ENCODE measurements at places on chromosomes 5 and 9. TPM values are rescaled to one million over a fixed set of nuclear protein-coding genes. Genes with fewer than 3 reads are reported as not detected.

- peak; percentile 68 for DNase-seq
These were observed 219.1 kb downstream of the ADAMTS6 start for GRCh38 chr5:65262649-65263059.

DNA sequence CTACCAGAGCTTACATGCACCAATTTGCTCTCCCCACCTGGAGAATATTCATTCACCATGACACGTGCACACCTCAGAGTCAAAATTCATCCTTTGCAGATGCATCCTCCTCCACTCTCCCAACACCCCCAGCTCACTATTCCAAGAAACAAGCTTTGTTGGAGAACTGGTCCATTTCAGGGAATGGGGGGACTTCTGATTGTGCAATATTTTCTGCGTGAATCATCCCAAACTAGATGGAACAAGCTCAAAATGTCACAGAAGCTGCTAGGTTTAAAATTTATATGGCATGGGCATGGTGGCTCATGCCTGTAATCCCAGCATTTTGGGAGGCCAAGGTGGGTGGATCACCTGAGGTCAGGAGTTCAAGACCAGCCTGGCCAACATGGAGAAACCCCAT lies 3.6 kb downstream of the GLDC start:
- no peak for DNase-seq

DNA sequence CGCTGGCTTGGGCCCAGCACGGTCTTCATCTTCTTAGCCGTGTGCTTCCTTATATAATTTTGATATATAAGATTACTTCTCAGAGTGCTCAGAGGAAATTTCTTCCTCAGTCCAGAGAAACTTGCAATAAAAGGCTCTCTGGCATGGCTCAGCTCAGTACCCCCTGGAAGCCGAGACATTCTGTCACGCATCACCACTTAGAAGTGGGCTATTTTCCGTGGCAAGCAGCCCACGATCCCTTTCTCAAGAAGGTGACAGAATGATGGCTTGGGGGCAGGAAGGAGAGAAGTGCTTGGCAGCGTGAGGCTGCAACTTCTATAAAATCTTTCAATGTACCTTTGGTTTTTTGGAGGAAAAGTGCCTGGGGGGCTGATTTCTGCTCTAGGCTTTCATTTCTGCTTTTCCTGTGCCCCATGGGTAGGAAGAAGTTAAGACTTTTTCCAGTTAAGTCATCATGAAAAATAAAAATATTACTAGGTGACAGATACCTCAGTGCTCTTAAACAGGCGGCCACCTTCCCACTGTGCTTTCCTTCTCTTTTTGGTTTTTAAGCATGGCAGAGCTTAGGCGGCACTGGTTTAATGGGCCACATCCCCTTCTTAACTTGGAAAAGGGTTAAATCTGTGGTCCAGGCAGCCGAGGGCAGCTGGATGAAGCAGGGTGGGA lies 104.6 kb downstream of the MVB12B start:
- DNase-seq: no peak

- DNase-seq: no peak
These were observed 232.6 kb downstream of the PRDM9 start for GRCh38 chr5:23740029-23740428.

- DNase-seq: no peak
These were observed 120.5 kb downstream of the NPR3 start for GRCh38 chr5:32831624-32832023.

DNA sequence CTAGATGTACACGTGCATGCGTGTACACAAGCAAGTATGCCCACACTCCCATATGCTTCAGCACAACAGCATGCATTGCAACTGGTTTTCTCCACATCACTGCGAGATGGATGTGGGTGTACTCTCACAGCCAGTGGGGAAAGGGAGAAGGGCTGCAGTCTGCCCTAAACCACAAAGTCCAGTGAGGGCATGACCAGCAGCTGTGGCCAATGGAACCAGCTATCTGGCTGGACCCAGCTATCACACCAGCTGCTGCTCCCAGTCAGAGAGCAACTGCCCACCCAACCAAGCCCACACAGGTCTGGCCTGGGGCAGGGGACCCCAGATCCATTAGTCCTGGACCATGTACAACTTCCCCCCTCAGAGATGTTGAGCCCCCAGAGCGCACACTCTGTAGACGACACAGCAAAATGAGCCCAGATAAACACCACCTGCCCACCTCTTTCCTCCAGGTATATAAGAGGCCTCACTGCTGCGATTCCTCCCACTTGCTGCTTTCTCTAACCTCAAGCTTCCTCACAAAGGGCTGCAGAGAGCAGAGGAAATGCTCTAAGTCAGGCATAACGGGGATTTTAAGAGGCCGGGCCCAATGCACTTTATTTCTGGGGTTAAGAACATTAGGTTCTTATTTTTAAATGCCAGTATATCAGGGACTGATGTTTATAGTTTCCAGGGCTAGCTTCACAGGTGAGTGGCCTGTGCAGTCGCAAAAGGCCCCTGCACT lies 39.0 kb downstream of the SHB start:
- no peak for DNase-seq

DNA sequence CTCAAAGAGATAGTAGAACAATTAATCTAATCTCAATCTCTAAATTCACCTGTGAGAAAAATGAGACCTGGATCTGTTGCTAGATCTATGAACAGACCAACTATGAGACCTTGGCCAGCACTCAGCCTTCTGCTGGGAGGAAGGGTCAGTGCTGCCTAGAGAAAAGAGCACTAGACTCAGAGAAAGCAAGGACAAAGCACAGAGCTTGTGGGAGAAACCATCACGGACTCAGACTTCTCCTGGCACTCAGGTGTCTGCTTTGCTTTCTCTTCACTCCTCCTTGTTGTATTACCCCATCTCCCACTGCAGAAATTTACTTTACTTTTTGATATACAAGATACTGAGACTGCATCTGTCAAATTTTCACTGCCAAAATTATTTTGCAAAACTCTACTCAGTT lies 890.0 kb upstream of the NUDT12 start:
- no peak for DNase-seq

SPINK4 gene
- total RNA-seq: not detected

GRCh38 chr9:124035001-124035650 lies 23.6 kb downstream of the LHX2 start:
- no peak for DNase-seq

DNA sequence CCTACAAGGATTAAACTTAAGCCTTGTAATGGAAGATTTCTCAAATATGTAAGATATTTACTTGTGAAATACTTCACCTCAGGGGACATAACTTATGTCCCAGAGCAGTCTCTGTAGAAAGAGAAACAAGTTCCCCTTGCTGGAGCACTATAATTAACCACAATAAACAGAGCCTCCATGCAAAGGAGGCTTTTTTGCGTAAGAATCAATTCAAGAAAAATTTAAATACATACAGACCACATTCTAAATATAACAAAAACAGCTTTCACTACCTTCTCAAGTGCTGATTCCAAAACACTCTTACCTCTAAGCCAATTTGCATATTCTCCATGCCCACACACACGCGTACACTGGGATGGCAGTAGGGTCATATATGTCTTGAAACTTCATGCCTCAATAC lies 30.7 kb upstream of the CCNB1 start:
- no peak for DNase-seq

LCN1 gene
- total RNA-seq: not detected

FYB1 gene
- 6.2 TPM for total RNA-seq

DNA sequence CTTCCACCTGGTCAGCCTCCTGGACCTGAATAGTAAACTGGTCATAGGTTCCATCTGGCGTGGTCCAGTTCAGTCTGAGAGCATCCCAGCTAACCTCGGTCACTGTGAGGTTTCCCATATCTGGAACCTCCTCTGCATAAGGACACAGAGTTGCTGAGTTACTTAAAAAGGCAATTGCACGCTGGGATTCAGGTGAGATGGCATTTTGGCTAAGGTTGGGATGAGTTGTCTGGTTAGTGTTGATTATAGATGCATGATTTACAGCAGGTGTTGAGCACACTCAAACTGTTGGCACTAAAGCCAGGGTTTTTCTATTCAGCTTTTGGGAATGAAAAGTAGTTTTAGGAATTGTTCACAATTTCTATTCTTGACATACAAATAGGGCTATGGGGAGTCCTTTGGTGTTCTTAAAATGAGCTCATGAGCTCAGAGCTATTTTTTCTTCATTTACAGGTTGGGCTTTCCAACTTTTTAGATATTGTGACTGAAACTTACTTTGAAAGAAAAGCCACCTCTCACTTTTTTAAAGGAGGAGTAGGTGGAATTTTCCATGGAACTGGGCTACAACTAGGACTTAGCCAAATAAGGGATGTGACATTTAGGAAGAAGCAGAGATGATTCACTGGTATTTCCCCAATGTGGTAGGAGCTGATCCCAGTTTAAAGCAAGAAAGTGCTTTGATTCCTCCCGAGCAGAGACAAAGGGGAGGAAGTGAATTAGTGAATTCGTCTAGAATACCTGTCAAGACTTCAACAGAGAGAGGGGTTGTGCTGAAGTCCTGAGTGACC lies 54.7 kb downstream of the TNC start:
- no peak for DNase-seq

- no peak for DNase-seq
These were observed 45.3 kb downstream of the DAP start for GRCh38 chr5:10715605-10716290.

Measured in skin of body (tissue), 3 donors.